Hepatocyte (in vitro differentiated cells): ENCODE measurements at places on chromosomes 13 and 19.

DNA sequence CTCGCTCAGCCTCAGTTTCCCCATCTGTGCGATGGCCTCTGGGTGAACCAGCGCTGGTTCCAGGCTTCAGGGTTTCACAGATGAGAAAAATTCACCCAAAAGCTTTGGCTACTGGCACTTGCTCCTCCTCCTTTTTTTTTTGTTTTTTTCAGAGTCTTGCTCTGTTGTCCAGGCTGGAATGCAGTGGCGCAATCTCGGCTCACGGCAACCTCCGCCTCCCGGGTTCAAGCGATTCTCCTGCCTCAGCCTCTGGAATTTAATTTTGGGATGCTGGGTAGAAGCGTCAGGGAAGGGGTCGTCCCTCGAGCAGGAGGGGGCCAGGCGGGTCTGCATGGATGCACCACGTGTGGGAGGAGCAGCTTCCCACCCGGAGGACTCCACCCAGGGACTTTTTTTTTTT lies 7.0 kb downstream of the PRSS57 start:
- DNase-seq = no peak

DNA sequence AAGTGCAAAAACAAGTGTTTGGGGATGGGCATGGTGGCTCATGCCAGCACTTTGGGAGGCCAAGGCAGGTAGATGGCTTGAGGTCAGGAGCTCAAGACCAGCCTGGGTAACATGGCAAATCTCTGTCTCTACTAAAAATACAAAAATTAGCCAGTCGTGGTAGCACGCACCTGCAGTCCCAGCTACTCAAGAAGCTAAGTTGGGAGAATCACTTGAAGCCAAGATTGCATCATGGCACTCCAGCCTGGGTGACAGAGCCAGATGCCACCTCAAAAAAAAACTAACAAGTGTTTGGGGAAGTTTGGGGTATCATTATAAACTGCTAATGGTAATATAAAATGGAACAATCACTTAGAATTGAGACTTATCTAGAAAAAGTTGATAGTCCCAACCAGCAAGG lies 24.6 kb downstream of the XPO4 start:
- DNase-seq = no peak

GRCh38 chr13:21361123-21361522 lies 98.0 kb downstream of the ZDHHC20 start:
- DNase-seq = no peak

GRCh38 chr13:38350114-38350617 lies 515 bp downstream of the UFM1 start:
- peak; percentile 78 for DNase-seq

- no peak for DNase-seq
Measured at GRCh38 chr19:7915250-7916102, 846 bp downstream of the TGFBR3L start.

DNA sequence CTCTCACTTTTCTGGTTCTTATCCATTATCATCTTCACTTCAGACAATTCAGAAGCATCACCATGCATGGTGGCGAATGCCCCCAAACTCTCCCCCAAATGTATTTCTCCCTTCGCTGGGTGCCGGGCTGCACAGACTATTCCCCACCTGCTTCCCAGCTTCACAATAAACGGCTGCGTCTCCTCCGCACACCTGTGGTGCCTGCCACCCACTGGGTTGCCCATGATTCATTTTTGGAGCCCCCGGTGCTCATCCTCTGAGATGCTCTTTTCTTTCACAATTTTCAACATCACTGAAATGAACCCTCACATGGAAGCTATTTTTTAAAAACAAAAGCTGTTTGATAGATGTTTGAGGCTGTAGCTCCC lies 2.8 kb upstream of the F10 start:
- DNase-seq = no peak

- DNase-seq = no peak
Measured at GRCh38 chr19:34273121-34273520, 18.8 kb downstream of the GARRE1 start.

DNA sequence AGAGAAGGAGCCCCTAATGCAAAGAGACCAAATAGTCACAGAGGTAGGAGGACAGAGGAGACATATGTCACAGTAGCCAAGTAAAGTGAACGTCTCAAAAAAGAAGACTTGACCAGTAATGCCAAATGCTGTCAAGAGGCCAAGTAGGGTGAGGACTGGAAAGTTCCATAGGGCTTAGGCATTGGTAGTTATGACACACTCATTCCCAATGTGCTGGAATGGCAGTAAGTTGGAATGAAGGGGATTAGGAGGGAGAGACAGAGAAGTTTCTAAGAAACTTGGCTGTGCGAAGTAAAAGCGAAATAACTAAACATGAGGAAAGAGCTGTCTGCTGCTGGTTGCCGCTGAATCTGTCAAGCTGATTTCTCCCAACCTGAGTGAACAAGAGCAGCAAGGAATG lies 14.9 kb upstream of the FRY start:
- peak; percentile 18 for DNase-seq

DNA sequence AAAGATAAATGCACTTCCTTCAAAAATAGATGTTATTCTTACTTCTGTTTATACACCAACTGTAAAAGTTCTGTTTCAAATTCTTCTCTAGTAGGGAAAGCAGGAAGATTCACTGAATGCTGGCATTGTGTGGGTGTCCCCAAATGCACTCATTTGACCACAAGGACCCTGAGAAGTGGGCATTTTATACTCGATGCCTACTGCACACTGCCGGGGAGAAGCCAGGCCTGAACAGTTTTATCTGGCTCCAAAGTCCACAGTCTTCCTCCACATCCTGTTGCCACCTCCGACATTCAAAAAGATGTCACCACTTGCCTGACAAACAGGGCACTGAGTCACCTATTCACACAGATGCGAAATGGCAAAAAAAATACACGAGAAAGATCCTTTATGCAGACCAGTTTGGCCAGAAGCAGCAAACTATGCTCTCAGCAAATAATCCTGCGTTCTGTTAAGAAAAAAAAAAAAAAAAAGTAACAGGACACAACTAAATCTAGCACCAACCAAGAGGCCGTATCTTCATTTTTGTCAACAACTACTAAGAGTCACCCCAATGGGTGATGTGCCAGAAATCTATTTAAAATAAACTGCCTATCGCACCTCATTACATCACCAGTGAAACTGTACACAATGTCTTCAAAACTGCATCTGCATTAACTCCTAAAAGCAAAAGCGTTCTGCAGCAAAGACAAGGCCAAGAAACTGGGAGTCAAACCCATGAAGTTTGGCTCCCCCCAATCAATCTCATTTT lies 6.2 kb downstream of the ZC3H4 start:
- peak; percentile 72 for DNase-seq

DNA sequence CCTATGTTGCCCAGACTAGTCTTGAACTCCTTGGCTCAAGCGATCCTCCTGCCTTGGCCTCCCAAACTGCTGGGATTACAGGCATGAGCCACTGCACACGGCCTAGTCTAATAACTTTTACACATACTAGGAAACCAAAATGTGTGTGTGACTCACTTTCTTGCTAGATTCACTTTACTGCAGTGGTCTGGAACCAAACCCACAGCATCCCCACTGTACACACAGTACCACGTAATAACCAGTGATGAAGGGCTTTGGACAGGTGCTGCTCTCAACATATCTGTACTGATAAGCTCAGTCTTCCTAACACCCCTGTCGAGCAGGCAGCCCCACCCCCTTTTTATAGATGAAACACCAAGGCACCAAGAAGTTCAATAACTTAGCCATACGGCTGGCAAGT lies 5.1 kb downstream of the DNMT1 start:
- no peak for DNase-seq
